ENCODE measurements at places on chromosomes 3 and 15.
A peak's percentile ranks its signal among the peaks of the same experiment; 100 is the strongest.

DNA sequence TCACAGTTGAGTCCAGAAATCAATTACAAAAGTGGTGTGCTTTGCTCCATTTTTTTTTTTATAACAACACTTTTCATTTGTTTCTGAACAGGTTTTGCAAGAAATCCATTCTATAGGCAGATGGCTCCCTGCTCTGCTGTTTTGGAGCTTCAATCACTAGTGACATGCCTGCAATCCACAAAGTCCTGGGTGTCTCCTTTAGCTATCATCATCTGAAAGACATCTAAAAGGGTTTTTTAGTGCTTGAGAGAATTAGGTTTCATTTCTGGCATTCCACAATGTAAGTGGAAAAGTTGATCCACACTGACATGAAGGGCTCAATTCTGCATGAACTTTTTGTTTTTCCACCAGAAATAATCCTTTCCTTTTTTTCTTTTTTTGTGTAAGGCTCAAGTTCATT, 24.0 kb upstream of the MEIS2 start:
- DNase-seq, result no peak

- DNase-seq, result no peak
These were observed 298 bp downstream of the BCL2L10 start for GRCh38 chr15:52112203-52112750.

- peak; percentile 9 for DNase-seq
These were observed 636 bp downstream of the TBC1D21 start for GRCh38 chr15:73873889-73874511.

GRCh38 chr3:89572261-89572660, 464.8 kb downstream of the EPHA3 start:
- DNase-seq, result no peak
